NCI-H748 treated with DMSO at 0.1 percent for 48 hours (cell line): ENCODE measurements at places on chromosomes 12 and 14.

- no peak for DNase-seq
These were observed 239.8 kb upstream of the NPAS3 start for GRCh38 chr14:32698831-32699230.

- no peak for DNase-seq
These were observed 63.7 kb upstream of the OR10AD1 start for GRCh38 chr12:48266826-48267225.

- DNase-seq: no peak
These were observed 43.1 kb upstream of the PSMC1 start for GRCh38 chr14:90213099-90213748.

DNA sequence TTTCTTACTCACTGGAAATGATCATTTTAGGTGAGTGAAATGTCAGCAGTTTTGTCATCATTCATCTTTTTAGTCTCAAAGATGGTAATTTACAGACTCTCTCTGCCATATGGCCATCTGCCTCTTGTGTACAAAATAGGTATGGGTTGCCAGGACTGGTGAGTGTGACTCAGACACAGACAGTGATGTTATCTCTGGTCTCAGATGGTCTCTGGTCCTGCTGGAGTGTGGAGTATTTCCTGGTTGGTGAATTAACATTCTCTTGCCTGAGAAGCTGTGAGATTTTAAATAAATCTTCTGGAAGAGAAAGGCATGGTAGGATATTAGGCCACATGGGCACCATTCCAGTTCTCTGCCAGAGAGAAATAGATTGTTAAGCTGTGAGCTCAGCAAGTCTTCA lies 207.0 kb downstream of the ATP23 start:
- no peak for DNase-seq

DNA sequence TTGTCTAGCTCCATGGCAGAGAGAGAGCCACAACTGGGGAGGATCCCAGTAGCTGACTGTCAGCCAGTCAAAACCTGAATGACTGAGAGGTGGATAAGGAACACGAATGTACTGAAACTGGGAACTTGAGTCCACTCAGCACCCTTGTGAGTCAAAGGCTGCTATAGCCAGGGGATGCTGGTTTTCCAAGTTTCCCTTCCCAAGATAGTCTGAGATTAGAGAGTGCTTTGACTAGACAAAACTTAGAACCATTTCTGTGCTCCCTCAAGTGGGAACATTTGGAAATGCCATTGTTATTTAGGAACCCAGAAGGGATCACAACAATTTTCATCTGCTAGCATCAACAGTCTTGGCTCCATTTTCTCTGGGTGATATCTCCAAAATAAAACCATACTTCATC lies 4.0 kb downstream of the PRKAG1 start:
- DNase-seq: no peak
